NCI-H1436 treated with DMSO at 0.1 percent for 48 hours (cell line): ENCODE measurements at places on chromosomes 3 and 15.

DNA sequence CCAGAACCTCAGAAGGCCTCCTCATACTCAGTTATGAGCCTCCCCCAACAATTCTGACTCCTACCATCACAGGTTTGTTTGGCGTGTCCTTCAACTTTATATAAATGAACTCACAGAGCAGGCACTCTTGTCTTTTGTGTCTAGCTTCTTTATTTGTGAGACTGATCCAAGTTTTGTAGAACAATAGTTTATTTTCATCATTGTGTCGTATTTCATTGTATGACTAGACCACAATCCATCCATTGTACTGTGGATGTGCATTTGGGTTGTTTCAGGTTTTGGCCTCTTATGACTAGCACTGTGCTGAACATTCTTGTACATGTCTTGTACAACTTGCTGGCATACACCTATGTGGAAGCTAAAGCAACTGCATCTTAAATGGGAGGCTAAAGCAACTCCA lies 292.8 kb upstream of the LYSMD4 start:
- no peak for DNase-seq

GRCh38 chr3:55702822-55703221 lies 215.7 kb upstream of the WNT5A start:
- no peak for DNase-seq

DNA sequence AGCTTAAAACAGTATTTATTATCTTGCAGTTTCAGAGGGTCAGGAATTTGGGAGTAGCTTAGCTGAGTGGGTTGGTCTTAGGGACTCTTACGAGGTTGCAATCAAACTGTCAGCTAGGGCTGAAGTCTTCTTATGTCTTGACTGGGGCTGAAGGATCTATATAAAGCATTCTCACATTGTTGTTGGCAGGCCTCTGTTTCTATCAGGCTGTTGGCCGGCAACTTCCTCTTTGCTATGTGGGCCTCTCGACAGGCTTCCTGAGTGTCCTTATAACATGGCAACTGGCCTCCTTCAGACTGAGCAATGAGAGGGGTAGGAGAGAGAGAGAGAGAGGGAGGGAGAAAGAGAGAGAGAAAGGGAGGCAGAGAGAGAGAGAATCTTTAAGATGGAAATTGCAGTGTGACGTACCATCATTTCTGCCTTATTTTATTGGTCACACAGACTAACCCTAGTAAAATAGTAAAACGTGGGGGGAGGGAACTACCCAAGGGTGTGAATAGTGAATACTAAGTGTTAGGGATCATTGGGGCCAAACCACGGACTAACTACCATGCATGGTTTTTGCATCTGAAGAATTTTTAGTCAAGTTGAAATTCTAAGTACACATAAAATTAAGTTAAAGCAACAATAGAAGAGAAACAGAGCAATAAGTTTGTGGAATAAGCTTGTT lies 16.1 kb downstream of the FGF7 start:
- DNase-seq: no peak

GRCh38 chr3:193827040-193827669 lies 234.1 kb downstream of the OPA1 start:
- DNase-seq: no peak

- DNase-seq: no peak
These were observed 215.9 kb downstream of the GBE1 start for GRCh38 chr3:81545572-81545971.

GRCh38 chr15:58523634-58524033 lies 91.8 kb downstream of the LIPC start:
- DNase-seq: no peak

DNA sequence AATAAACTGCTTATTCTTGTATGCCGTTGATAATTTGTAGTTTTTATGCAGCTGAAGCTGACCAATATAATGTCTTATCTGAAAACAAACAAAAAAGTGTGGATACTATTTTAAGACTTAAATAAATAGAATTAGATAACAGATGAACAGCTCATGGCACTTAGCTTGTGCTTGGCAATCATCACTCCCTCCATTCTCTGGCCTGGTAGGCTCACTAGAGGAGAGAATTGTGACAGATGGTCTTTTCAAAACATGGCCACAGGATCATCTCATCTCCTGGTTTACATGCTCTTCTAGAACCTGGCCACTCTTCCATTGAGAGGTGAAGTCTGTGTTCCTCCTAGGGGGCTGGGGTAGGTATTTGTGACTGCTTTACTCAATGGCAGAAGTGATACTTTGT lies 58.4 kb upstream of the RBP1 start:
- no peak for DNase-seq

DNA sequence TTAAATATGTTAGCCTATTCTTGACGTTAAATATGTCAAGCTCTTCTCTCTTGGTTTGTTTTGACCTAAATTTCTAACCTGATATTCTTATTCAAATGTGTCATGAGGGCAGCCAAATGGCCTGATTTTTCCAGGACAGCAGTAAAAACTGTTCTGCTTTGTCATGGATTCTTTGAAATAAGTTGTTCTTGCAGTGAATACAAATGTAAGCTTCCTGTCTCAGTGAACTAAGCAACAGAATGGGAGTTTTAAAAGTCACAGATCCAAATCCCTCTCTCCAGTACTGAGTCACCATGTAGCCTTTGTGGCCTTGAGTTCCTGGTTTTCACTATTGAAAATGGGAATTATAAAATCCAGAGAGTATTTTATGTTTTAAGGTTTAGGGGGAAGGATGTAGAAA lies 301.8 kb downstream of the NLGN1 start:
- DNase-seq: no peak

GRCh38 chr3:170426240-170426797 lies 7.7 kb downstream of the CLDN11 start:
- no peak for DNase-seq

- DNase-seq: no peak
These were observed 34.6 kb downstream of the THSD4 start for GRCh38 chr15:71149646-71150557.

GRCh38 chr15:87850916-87851315 lies 405.6 kb downstream of the NTRK3 start:
- no peak for DNase-seq

GRCh38 chr3:49553692-49554632 lies at the start of gene BSN:
Gene BSN, plus strand, starts transcription at chr3:49554477. Its CDS starts 126 bp downstream, at chr3:49554603.
- DNase-seq: peak; percentile 31

- DNase-seq: no peak
These were observed 12.5 kb downstream of the TNFAIP8L3 start for GRCh38 chr15:51082246-51082645.

- no peak for DNase-seq
These were observed 808.7 kb upstream of the NECTIN3 start for GRCh38 chr3:110262896-110263295.

- DNase-seq: no peak
These were observed 13.2 kb downstream of the ISG20 start for GRCh38 chr15:88651971-88652370.

GRCh38 chr3:133828576-133829309 lies 23.1 kb downstream of the SRPRB start:
- DNase-seq: no peak

GRCh38 chr15:90618330-90619125 lies 88.8 kb downstream of the CRTC3 start:
- no peak for DNase-seq

- DNase-seq: no peak
These were observed 51.4 kb downstream of the FLNB start for GRCh38 chr3:58059349-58060321.

DNA sequence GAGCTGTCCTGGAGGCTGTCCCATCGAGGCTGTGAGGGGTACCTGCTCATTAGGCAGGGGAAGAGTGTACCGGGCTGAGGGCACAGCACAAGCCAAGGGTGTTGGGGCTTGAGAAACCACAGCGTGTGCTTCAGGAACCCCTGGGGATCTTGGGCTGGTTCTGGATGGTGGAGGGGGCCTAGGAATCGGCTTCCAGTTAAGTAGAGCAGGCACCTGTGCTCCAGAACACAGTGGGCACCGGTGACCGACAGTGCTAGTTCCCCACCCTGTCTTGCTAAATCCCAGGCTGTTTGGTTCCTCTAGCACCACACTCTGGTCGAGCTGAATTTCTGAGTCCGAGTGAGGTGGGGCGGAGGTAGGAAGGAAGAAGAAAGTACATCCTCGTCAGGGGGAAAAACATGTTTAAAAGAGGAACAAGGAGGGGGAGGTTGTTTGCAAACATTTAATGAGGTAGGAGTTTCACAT lies 29.1 kb downstream of the SLC6A6 start:
- no peak for DNase-seq

DNA sequence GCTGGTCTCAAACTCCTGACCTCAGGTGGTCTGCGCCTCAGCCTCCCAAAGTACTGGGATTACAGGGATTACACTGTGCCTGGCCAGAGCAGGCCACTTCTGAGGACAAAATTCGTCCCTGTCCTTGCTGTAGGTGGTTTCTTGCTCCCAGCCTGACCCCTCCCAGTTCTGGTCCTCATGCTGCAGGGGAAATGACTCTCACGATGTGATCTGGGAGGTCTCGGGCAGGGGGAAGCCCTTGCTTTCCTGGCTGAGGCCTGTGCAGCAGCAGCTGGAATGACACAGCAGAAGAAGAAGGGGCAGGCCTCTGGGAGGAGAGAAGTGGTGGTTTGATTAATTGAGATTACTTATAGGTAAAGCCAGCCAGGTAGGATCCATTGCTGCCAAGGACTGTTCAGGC lies 39.3 kb downstream of the MEGF11 start:
- DNase-seq: no peak

- DNase-seq: no peak
These were observed 85.0 kb upstream of the DPH6 start for GRCh38 chr15:35630985-35631384.

DNA sequence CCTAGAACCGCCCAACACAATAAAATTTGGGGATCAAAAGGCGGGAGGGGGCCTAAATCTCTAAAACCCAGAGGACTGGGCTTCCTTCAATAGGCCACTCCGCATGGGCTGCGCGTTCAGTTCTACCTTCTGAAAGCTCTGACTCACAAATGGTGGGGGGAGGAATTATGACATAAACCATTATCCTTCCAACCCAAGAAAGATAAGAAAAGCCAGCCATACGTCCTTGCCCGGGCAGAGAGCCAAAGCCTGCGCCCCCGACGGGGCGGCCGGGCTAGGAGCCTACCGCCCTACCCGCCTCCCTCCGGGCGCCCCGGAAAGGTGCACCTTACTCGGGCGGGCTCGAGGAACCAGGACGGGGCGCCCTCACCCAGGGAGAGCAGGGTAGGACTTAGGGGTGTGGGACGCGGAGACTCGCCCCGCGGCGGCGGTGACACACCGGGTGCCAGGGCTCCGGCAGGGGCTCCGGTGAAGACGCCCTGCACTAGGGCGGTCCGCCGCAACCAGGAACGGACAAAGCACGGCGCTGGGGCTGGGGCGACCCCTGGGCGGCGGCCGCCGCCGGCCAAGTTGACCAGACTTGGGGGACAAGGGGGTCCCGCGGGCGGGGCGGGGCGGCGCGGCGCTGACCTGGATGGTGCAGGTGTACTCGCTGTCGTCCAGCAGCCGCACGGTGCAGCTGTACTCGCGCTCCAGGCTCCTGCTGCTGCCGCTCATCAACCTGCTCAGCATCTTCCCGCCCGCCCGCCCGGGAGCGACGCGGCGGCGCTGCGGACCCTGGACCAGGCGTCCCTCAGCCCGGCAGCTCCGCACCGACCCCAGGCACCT lies 534 bp downstream of the FRMD5 start:
- no peak for DNase-seq
